ENCODE measurements at places on chromosomes 11 and 22.

DNA sequence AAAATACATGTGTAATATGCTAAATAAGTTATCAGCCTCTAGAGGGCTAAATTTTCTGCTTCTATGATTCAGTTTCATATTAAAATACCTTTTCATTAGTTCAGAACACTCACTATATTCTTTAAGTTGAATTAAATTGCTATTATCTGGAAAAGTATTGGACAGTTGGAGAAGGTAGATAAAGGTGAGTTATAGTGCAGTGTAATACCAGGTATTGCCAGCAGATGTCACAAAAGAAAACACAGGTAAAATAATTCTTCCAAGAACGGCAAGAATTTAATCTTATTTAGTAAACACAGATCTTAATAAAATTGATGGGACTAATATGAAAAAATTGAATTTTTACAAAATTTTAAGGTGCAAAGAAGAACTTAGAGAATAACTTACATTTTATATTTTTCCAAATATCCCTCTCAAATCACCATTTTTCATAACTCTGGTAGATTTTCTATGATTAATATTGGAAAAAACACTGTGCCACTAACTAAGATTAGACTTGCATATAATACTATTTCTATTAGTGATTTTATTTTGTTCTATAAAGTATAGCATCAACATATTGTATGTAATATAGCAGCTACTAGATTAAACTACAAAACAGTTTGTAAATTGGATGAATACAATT lies 1.7 kb upstream of the LRRC4C start:
- DNase-seq, result peak; percentile 22

GRCh38 chr22:38798496-38798895 lies 4.6 kb upstream of the DNAL4 start:
- no peak for DNase-seq

DNA sequence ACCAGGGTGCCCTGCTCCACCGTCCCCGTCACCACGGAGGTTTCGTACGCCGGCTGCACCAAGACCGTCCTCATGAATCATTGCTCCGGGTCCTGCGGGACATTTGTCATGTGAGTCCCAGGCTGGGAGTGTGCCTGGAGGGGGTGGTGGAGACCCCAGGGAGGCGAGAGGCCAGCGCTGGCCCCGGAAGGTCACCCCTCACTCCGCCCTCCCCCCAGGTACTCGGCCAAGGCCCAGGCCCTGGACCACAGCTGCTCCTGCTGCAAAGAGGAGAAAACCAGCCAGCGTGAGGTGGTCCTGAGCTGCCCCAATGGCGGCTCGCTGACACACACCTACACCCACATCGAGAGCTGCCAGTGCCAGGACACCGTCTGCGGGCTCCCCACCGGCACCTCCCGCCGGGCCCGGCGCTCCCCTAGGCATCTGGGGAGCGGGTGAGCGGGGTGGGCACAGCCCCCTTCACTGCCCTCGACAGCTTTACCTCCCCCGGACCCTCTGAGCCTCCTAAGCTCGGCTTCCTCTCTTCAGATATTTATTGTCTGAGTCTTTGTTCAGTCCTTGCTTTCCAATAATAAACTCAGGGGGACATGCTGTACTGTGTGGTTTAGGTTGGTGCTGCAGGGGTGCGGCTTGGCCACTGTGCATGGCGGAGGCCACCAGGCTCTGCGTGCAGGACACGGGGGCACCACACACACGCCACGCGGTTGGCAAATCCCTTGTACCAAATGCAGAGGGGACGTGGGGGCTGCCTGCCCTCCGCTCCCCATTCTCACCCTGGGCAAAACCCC lies 35.4 kb downstream of the MUC2 start:
- no peak for DNase-seq

- DNase-seq, result peak; percentile 72
Observed at GRCh38 chr22:44202261-44202789, 21.6 kb downstream of the PARVG start.

- DNase-seq, result no peak
Observed at GRCh38 chr11:119795690-119796089, 66.7 kb upstream of the NECTIN1 start.

GRCh38 chr22:37923927-37924326 lies 17.8 kb downstream of the MICALL1 start:
- no peak for DNase-seq

GRCh38 chr11:32210556-32210955 lies 119.7 kb downstream of the RCN1 start:
- DNase-seq, result peak; percentile 94

GRCh38 chr11:118921929-118922744 lies 3.6 kb downstream of the BCL9L start:
- peak; percentile 96 for DNase-seq

DNA sequence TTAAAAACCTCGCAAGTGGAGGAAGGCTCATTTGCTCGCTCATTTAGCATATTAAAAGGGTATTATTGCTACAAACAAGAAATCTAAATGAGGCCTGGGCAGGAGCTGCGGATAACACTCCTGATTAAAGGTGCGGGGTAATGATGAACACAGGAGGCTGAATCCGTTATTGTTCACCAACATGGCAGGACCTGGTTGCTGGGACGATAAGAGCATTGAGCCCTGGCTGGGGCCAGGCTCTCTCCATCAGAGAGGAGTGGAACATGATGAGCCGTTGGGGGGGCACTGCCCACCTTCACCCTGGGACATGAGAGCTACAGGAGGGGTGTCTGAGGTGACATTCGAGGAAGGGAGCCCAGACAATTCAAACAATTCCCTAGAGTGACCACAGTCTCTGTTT lies 211.7 kb downstream of the NXPE2 start:
- DNase-seq, result no peak

DNA sequence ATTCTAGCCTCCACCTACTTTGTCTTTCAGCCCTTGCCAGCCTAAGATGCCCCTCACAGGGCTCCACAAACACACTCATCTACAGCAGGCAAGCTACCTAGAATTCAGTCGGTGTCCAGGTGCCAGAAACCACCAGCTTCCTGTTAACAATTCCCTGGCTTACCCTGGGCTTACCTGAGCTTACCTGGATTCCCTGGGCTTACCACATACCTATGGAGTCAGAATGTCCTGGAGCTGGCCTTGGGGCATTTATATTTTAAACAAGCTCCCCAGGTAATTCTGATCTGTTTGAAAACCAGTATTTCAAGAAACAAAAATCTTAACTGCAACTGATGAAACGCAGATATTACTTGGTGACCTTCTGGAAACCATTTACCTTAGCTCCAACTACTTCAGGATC lies 123.6 kb downstream of the SLC1A2 start:
- no peak for DNase-seq

GRCh38 chr11:73579641-73580434 lies 18.1 kb downstream of the FAM168A start:
- DNase-seq, result no peak

GRCh38 chr11:125892071-125892470 lies 4.6 kb downstream of the HYLS1 start:
- peak; percentile 58 for DNase-seq

GRCh38 chr11:83921447-83922192 lies 635.5 kb upstream of the CCDC90B start:
- DNase-seq, result no peak

Measured in cardiac fibroblast (primary cell).